GM10248 (cell line): ENCODE measurements at places on chromosomes 7 and 10.
A peak's percentile ranks its signal among the peaks of the same experiment; 100 is the strongest.

- peak; percentile 52 for DNase-seq
Observed at GRCh38 chr7:41731493-41732435, 28.9 kb upstream of the INHBA start.

DNA sequence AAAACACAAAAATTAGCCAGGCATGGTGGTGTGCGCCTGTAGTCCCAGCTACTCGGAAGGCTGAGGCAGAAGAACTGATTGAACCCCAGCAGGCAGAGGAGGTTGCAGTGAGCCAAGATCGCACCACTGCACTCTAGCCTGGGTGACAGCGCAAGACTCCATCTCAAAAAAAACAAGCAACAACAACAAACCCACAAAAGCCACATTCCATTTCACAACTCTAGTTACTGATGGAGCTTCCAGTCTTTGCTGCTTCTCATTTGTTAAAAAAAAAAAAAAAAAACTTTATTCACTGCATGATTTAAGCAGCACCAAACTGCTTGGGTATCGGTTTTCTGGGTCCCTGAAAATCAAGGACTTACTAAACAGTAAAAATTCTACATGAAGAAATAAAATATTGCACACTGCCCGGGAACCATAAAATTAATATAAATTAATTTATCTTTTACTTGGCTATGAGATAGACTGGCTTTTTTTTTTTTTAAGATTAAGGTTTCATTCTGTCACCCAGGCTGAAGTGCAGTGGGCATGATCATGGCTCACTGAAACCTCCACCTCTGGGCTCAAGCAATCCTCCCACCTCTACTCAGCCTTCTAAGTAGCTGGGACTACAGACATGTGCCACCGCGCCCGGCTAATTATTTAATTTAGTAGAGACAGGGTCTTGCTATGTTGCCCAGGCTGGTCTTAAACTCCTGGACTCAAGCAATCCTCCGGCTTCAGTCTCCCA, 42.0 kb downstream of the SRPK2 start:
- no peak for DNase-seq

- DNase-seq = no peak
Observed at GRCh38 chr7:69635555-69636185, 37.4 kb downstream of the AUTS2 start.

DNA sequence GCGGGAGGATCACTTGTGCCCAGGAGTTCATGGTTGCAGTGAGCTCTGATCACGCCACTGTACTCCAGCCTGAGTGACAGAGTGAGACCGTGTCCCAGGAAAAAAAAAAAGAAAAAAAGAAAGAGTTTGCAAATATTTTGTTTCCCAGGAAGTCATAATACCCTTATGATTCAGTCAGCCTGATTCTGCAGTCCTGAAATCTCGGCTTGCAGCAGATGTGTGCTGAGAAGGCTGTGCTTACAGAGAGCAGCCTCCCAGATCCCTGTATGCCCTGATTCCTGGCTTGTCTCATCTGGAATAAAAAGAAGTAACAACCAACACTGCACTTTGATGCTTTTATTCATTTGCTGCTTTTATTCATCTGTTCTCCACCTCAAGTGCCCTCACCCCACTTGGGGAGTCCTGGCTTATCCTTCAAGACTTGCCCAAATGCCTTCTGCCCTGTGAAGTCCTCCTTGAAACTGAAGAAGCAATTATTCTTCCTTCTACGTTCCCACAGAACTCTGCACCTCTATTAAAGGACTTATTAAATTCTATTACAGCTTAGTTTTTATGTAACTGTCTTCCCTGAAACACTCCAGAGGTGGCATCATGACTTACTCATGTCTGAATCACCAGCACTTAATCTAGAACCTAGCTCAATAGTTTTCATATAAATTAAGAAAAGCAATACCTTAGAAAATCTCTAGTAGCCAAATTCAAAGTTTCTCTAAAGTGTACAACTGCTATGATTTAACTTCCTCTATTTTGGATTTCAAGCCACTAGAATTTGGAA, 27.7 kb upstream of the BPGM start:
- DNase-seq = no peak

DNA sequence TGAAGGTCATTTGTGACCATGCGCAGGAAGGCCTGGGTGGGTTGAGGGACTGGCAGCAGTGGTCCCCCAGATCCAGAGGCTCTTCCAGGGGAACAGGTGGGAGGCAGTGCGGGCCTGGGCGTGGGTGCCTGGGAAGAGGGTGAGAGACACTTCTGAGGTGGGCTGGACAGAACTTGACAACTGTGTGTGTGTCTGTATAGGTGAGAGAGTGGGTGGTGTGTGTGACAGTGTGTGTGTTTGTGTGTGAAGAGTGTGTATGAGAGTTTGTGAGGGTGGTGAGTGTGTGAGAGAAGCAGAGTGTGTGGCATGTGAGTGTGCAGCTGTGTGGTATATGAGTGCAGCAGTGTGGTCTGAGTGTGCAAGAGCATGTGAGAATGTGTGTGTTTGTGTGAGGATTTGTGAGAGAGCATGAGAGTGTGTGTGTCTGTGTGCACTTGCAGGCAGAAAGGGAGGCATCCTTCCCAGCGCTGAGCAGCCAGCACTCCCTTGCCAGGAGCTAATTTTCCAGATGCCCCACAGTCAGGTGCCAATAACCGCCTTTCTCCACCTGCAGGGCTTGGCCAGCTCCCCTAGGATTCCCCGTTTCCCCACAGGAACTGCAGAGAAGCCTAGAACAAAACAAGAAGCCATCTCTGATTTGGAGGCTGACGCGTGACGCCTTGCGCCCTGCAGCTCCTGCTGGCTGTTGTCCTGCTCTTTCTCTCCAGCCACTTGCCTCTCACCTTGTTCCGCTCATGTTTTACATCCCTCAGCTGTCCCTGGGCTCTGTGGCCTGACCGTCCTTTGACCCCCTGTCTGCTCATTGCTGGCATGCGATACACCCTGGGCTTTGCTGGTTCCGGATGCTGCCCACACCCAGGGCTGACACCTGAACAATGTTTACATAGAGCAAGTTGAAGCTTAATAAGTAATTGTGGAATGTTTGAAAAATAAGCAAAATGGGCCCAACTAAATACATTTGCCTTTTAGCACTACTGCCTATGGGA, 88.0 kb downstream of the TMEM178B start:
- no peak for DNase-seq

DNA sequence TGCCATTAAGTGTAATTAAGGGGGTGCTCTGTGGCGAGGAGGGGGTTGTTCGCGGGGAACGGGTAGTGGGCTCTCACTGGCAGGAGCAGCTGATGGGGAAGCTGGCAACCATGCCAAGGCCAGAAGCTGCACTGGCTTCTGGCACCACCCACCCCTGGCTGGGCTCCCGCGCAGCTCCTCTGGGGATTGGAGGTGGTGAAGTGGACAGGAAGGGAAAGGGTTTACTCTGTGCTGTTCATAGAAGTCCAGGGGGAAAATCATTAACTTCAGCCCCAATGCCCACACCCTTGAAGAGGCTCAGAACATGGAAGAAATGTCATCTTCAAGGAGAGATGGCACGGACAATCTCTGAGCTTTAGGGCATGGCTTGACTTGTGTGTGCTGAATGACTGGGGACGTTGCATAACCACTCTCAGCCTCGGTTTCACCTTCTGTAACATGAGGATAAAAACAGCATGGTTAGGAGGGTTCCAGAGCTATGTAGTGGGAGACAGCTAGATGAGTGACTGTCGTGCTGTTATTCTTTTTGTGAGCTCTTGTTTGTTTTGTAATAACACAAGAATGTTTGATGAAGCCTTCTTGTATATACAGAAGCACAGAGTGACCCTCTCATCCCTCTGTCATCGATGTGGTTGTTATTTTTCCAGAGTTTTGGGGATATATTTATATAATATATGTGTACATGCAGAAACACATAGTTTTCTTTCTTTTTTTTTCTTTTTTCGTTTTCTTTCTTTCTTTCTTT, 29.9 kb downstream of the KAZALD1 start:
- no peak for DNase-seq

GRCh38 chr10:30057421-30057841, 2.0 kb downstream of the JCAD start:
- no peak for DNase-seq

DNA sequence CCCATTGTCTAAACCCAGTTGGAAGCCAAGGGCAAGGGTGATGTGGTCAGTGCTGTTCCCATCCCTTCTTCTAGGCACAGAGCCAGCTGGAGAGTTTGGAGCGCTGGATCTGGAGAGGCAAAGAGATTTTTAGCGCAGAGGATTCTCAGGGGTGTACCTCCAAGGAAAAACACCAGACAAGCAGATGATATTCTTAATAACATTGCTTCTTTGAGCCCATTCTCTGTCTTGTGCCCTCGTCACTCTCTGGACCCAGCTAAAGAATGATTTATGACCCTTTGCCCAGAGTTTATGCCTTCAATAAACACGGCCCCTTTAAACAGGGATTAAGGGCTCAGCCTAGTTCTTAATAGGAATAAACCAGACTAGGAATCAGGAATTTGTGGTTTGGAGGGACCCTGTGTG, 4.7 kb upstream of the HIP1 start:
- no peak for DNase-seq
